Stomach (tissue), 19 donors: ENCODE measurements at places on chromosomes 4 and X. TPM values are rescaled to one million over a fixed set of nuclear protein-coding genes. Genes with fewer than 3 reads are reported as not detected.

DNA sequence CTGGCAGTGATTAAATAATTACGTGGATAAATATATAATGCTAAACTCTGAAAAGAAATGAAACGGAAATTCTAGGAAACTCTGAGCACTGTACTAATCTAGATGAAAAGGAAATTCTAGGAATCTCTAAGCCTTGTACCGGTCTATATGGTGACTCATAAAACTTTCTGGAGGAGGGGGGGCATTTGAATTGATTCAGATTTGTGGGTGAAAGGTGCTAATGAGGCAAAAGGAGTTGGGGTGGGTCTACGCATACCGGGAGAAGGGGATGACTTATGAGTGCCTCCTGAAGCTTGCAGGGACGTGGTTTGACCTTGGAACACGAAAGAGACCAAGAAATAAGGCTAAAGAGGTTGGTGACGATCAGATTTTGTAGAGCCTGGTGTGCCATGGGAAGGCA lies 151.7 kb upstream of the CASK start:
- H3K36me3 ChIP-seq, result no peaks in the 10 kb centered on the region
- no peak overlapping the region for H3K4me3 ChIP-seq
- no peak for DNase-seq

The GABRB1 gene
- not detected for polyA plus RNA-seq

DNA sequence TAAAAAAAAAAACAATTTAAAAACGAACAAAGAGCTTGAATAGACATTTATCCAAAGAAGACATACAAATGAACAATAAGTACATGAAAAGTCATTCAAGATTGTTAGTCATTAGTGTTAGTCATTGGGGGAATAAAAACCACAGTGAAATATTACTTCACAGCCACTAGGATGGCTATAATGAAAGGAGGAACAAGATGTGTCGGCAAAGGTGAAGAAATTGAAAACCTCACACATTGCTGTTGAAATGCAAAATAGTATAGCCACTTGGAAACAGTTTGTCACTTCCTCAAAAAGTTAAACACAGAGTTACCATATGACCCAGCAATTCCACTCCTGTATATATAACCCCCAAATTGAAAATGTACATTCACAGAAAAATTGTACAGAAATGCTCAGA lies 45.2 kb upstream of the SLC39A8 start:
- no peak for DNase-seq
- H3K27me3 ChIP-seq, result no peaks in the 10 kb centered on the region
- no peaks in the 10 kb centered on the region for H3K36me3 ChIP-seq
- no peaks in the 10 kb centered on the region for H3K4me1 ChIP-seq
- no peak overlapping the region for H3K4me3 ChIP-seq

The MAGEE2 gene
- 0.10 TPM for polyA plus RNA-seq
